Effector memory CD4-positive, alpha-beta T cell (primary cell): ENCODE measurements at places on chromosomes 12 and 14.

- H3K4me3 ChIP-seq = no peak overlapping the region
- no peaks in the 10 kb centered on the region for H3K36me3 ChIP-seq
- H3K27me3 ChIP-seq = no peaks in the 10 kb centered on the region
- no peak for DNase-seq
- H3K4me1 ChIP-seq = no peaks in the 10 kb centered on the region
- no peak overlapping the region for H3K27ac ChIP-seq
Observed at GRCh38 chr14:32438517-32438916, 109.4 kb downstream of the AKAP6 start.

DNA sequence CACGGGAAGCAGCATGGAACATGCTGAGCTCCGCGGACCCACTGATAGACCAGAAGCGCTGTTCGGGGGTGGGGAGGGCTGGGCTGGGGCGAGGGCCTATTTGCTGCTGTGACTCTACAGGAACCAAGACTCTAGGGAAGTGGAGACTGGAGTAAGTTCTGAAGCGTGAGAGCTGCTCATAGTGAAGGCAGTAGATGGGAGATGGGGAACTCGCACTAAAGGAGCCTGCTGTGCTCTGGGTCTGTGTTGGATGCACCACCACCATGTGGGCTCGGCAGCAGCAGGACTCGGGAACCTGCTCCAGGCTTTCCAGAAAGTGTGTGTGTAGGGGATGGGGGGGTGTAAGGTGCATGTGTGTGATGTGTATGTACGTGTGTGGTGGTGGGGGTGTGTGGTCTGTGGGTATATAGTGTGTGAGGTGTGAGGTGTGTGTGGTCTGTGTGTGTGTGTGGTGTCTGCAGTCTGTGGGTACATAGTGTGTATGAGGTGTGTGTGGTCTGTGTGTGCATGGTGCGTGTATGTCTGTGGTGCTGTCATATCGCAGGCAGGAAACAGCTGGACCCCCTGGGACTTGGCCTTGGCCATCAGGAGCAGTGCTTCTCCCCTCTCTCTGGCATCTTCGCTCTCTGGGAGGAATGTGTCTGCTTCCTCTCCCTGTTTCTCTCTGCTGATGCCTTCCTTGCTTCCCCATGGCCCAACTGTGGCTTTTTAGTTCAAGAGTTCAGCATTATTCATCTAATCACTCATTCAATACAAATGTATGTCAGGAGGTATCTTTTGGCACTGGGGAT, 378.9 kb downstream of the FUT8 start:
- H3K4me3 ChIP-seq = no peak overlapping the region
- H3K4me1 ChIP-seq = no peaks in the 10 kb centered on the region
- DNase-seq = peak; percentile 8
- no peaks in the 10 kb centered on the region for H3K27me3 ChIP-seq
- H3K27ac ChIP-seq = no peak overlapping the region
- H3K36me3 ChIP-seq = no peaks in the 10 kb centered on the region

- H3K36me3 ChIP-seq = no peaks in the 10 kb centered on the region
- H3K4me3 ChIP-seq = no peak overlapping the region
- H3K27ac ChIP-seq = no peak overlapping the region
- H3K4me1 ChIP-seq = no peaks in the 10 kb centered on the region
Observed at GRCh38 chr14:22996768-22997654, 12.9 kb downstream of the C14orf93 start.

DNA sequence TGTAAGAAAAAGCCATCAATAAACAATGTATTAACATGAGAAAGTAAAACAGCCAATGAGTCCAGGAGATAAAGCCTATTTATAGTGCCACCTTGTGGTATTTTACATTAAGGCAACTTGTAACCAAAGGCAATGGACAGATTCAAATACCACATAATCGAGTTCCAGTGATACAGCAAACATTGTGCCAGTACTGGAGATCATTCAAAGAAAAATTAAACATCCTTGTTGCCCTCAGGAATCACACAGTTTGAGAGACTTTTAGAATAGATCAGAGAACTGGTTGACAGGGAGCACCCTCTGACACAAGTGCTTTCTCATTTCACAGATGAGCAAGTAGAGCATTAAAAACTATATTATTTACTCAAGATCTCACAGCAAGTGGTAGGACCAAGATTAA, 98.1 kb downstream of the DDHD1 start:
- no peak overlapping the region for H3K27ac ChIP-seq
- no peak for DNase-seq
- H3K4me3 ChIP-seq = no peak overlapping the region
- H3K36me3 ChIP-seq = peaks cover 16% of the 10 kb centered on the region

DNA sequence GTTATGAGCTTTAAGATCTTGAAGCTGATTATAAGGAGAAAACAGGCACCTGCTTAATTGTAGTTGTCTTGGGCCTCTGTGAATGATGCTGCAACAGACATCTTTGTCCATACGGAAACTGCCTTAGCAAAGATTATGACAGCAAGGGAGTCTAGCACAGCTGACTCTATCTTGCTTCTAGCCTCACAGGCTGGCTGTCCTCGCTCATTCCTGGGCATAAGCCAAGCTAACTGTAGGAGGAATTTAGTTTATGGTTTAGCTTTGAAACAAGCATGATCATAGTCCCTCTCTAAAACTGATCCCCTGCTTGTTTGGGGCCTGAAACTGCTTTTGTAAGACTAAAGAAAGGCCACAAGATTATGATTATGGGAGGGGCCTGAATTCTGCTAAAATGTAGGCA, 74.3 kb upstream of the C14orf132 start:
- no peak for DNase-seq
- no peaks in the 10 kb centered on the region for H3K27me3 ChIP-seq
- no peaks in the 10 kb centered on the region for H3K36me3 ChIP-seq
- no peaks in the 10 kb centered on the region for H3K4me1 ChIP-seq
- H3K4me3 ChIP-seq = no peak overlapping the region

DNA sequence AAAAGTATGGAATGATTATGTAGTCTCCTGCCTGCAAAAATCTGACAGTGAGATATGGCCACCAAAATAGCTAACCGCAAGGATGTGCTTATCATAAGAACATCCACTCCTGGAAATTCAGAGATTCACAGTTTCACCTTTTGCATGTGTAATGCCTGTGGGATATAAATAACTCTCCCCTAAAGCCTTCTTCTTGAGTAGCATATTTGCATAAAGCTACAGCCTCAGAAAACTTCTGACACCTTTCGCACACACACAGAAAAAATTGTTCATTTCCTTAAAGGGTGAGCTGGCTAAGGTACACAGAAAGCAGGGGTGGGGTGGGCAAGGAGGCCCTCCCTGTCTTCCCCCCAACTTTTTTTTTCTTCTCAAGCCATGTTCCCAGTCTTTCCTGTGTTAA, 3.1 kb upstream of the IGF1 start:
- H3K4me1 ChIP-seq = no peaks in the 10 kb centered on the region
- no peaks in the 10 kb centered on the region for H3K27me3 ChIP-seq
- no peaks in the 10 kb centered on the region for H3K36me3 ChIP-seq
- H3K4me3 ChIP-seq = no peak overlapping the region
- H3K27ac ChIP-seq = no peak overlapping the region

DNA sequence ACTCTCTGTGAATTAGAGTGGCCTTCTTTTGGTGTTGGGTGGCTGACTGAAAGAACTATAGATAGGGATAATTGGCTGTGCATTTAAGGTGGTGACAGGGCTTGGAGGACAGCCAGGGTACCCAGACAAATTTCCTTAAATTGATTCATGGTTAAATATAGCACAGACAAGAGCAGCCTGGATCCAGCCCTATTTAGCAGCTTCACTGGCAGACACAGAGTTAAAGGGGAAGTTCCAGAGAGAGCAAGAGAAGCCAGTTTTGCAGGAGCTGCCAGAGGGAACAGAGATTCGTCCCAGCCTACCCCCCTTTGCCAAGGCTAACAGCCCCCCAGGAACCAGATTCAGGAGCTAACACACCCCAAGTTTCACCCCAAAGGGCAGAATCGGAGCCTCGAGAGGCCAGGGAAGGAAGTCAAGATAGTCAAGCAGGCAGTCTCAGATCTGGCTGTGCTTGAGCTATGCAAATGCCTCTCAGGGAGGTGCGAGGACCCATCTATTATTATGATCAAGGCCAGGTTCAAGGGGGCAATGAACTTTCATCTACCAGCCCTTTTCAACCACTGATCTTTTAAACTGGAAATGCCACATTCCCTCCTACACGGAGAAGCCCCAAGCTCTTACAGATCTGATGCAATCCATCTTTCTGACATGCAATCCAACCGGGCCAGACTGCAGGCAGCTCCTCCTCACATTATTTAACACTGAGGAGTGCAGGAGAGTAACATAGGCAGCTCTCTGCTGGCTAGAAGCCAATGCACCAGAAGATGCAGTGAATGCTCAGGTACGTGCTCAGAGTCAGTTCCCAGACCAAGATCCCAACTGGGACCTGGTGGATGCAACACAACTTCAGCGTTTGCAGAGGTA, 58.2 kb downstream of the DHRS2 start:
- peaks cover 4% of the 10 kb centered on the region for H3K27me3 ChIP-seq
- no peaks in the 10 kb centered on the region for H3K4me1 ChIP-seq
- no peak overlapping the region for H3K4me3 ChIP-seq
- no peak for DNase-seq
- no peak overlapping the region for H3K27ac ChIP-seq

DNA sequence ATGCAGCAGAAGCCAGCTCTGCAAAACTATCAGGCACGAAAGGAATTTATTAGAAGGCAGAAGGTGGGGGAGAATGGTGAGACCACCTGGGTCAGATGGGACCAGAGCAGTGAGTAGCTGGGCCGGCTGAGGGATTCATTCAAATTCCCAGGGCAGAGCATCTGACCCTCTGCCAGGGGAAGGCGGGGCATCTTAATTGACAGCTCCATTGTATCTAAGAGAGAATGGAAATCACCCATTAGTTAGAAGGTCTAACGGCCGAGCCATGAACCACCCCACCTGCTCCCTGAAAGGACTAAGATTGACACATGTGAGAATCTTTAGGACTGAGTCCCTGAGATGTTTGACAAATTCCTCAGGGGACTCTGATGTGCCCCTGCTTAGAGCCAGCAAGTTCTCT, 83.7 kb downstream of the PHETA1 start:
- no peak overlapping the region for H3K4me3 ChIP-seq
- no peaks in the 10 kb centered on the region for H3K36me3 ChIP-seq
- no peaks in the 10 kb centered on the region for H3K27me3 ChIP-seq
- no peaks in the 10 kb centered on the region for H3K4me1 ChIP-seq
- no peak overlapping the region for H3K27ac ChIP-seq

DNA sequence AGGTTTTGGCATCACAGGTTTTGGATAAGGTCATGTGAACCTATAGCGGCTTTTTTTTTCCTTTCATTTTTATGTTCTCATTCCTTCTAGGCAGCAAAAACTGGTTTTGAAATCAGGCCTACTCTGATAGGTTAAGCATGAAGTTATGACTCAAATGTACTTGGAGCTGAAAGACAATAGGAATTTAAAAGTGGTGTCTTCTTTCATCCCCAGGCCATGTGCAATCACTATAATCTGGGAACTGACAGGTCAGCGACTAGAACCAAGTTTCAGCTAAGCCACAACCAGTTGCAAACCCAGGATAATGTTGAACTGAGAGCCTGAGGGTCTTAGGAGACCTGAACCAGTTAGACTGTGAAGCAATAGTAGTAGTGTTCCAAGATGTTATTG, 74.3 kb downstream of the ANO6 start:
- no peak for DNase-seq
- H3K27ac ChIP-seq = no peak overlapping the region
- no peaks in the 10 kb centered on the region for H3K27me3 ChIP-seq
- no peaks in the 10 kb centered on the region for H3K36me3 ChIP-seq
- no peak overlapping the region for H3K4me3 ChIP-seq
- H3K4me1 ChIP-seq = no peaks in the 10 kb centered on the region

- H3K36me3 ChIP-seq = no peaks in the 10 kb centered on the region
- no peak for DNase-seq
- H3K27me3 ChIP-seq = no peaks in the 10 kb centered on the region
- H3K27ac ChIP-seq = no peak overlapping the region
- no peak overlapping the region for H3K4me3 ChIP-seq
- H3K4me1 ChIP-seq = no peaks in the 10 kb centered on the region
Observed at GRCh38 chr14:100419856-100420255, 96.7 kb downstream of the SLC25A47 start.

- no peaks in the 10 kb centered on the region for H3K27me3 ChIP-seq
- no peak for DNase-seq
- H3K27ac ChIP-seq = no peak overlapping the region
- no peaks in the 10 kb centered on the region for H3K36me3 ChIP-seq
- no peak overlapping the region for H3K4me3 ChIP-seq
Observed at GRCh38 chr12:69170293-69170692, 69.1 kb upstream of the CPSF6 start.

- H3K4me1 ChIP-seq = no peaks in the 10 kb centered on the region
- no peak overlapping the region for H3K27ac ChIP-seq
- no peak for DNase-seq
- no peaks in the 10 kb centered on the region for H3K27me3 ChIP-seq
Observed at GRCh38 chr12:106197906-106198623, 49.8 kb downstream of the CKAP4 start.

- H3K27me3 ChIP-seq = peaks cover 4% of the 10 kb centered on the region
- no peak for DNase-seq
- no peak overlapping the region for H3K27ac ChIP-seq
- no peaks in the 10 kb centered on the region for H3K36me3 ChIP-seq
Observed at GRCh38 chr14:76644855-76645518, 116.3 kb upstream of the VASH1 start.

GRCh38 chr12:102811110-102811737, 105.8 kb downstream of the PAH start:
- no peaks in the 10 kb centered on the region for H3K27me3 ChIP-seq
- no peak overlapping the region for H3K4me3 ChIP-seq
- H3K4me1 ChIP-seq = no peaks in the 10 kb centered on the region
- no peak for DNase-seq
- no peak overlapping the region for H3K27ac ChIP-seq

DNA sequence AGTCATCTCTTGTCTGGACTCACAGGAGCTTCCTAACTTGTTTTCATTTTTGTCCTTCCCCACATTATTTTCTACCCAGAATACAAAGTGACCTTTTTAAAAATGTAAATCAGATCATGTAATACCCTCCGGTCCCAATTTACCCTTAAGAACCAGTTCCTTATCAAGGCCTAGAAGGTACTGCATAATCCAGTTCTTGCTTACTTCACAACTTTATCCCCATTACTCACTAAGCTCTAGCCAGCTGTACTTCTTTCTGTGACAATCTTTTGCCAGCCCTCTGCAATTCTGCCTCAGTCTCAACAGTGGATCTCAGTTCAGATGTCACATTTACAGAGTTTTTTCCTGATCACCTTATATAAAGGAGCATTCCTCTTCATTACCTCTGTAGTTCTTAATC, 11.6 kb downstream of the RAP1B start:
- H3K36me3 ChIP-seq = peaks cover 12% of the 10 kb centered on the region
- no peak overlapping the region for H3K27ac ChIP-seq
- no peak overlapping the region for H3K4me3 ChIP-seq
- peaks cover 19% of the 10 kb centered on the region for H3K4me1 ChIP-seq
- no peak for DNase-seq

GRCh38 chr12:45986641-45987339, 3.6 kb downstream of the SCAF11 start:
- peaks cover 24% of the 10 kb centered on the region for H3K4me1 ChIP-seq
- H3K27me3 ChIP-seq = no peaks in the 10 kb centered on the region
- H3K4me3 ChIP-seq = no peak overlapping the region
- no peak for DNase-seq
- no peak overlapping the region for H3K27ac ChIP-seq

DNA sequence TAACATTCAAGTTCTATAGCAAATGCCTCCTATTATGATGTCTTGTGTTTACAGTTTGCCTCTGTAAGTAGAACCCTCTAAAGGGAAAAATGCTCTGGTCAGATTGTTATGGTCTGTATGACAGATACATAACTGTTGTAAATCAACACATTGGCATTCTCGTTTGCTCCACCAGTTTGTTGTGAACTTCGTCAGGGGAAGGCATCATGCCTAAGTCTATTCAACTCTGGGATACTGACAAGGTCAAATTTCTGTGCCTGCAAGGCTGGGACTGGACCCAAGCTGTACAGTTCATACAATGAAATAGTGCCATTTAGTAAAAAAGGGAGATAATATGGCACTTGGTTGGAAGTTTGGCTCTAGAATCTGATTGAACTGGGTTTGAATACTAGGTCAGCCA, 392.3 kb downstream of the RAD51B start:
- DNase-seq = no peak
- no peaks in the 10 kb centered on the region for H3K27me3 ChIP-seq
- no peak overlapping the region for H3K27ac ChIP-seq
- H3K4me1 ChIP-seq = peaks cover 23% of the 10 kb centered on the region
